ENCODE measurements at places on chromosomes 7 and 10. TPM values are rescaled to one million over a fixed set of nuclear protein-coding genes. Genes with fewer than 3 reads are reported as not detected.

The IGFBP1 gene
- total RNA-seq, result not detected

The GRID2IP gene
- total RNA-seq, result not detected

The GNAI1 gene
- 15.0 TPM for total RNA-seq

The PTN gene
- total RNA-seq, result not detected

The SEMA3E gene
- 0.26 TPM for total RNA-seq

The IFIT1B gene
- total RNA-seq, result not detected

The PVRIG gene
- total RNA-seq, result not detected

The CLDN4 gene
- total RNA-seq, result 0.25 TPM

The CCDC172 gene
- not detected for total RNA-seq

The CLCN1 gene
- not detected for total RNA-seq

The MINDY4 gene
- total RNA-seq, result 1.3 TPM

The GIMAP8 gene
- 157 TPM for total RNA-seq

The PRPF18 gene
- 19.0 TPM for total RNA-seq

The GNGT1 gene
- not detected for total RNA-seq

The SPOCK2 gene
- 1.9 TPM for total RNA-seq

The DYNC1I1 gene
- total RNA-seq, result 14.0 TPM

The DNAJB6 gene
- 89.1 TPM for total RNA-seq

The ZNF365 gene
- total RNA-seq, result not detected

The UTF1 gene
- not detected for total RNA-seq

The SMO gene
- 2.3 TPM for total RNA-seq

The MPP7 gene
- 11.5 TPM for total RNA-seq

The GJD4 gene
- not detected for total RNA-seq

The CREB5 gene
- total RNA-seq, result 4.7 TPM

The NEURL1 gene
- under 0.01 TPM for total RNA-seq

The TNS3 gene
- total RNA-seq, result 11.8 TPM

The POLR2J2 gene
- total RNA-seq, result 2.4 TPM

The CRTAC1 gene
- total RNA-seq, result 4.6 TPM

The TMEM184A gene
- under 0.01 TPM for total RNA-seq

The SFXN3 gene
- 51.2 TPM for total RNA-seq

The NME8 gene
- not detected for total RNA-seq

The AKR1C8 gene
- not detected for total RNA-seq

The MMRN2 gene
- 82.2 TPM for total RNA-seq

The IGF2BP3 gene
- total RNA-seq, result 4.3 TPM

The EPHB6 gene
- total RNA-seq, result under 0.01 TPM

The NUPR2 gene
- not detected for total RNA-seq

The KCNH2 gene
- 0.13 TPM for total RNA-seq

The SMARCD3 gene
- total RNA-seq, result 3.2 TPM

The TMEM196 gene
- total RNA-seq, result not detected

The MEOX2 gene
- 2.1 TPM for total RNA-seq

The ADRB1 gene
- total RNA-seq, result 7.2 TPM

The STEAP1B gene
- total RNA-seq, result 10.9 TPM

Measured in dermis microvascular lymphatic vessel endothelial cell (primary cell).